Amygdala (tissue), 56 donors: ENCODE measurements at places on chromosomes 2 and 18.

- DNase-seq = no peak
Observed at GRCh38 chr2:1804351-1804771, 60.0 kb upstream of the PXDN start.

DNA sequence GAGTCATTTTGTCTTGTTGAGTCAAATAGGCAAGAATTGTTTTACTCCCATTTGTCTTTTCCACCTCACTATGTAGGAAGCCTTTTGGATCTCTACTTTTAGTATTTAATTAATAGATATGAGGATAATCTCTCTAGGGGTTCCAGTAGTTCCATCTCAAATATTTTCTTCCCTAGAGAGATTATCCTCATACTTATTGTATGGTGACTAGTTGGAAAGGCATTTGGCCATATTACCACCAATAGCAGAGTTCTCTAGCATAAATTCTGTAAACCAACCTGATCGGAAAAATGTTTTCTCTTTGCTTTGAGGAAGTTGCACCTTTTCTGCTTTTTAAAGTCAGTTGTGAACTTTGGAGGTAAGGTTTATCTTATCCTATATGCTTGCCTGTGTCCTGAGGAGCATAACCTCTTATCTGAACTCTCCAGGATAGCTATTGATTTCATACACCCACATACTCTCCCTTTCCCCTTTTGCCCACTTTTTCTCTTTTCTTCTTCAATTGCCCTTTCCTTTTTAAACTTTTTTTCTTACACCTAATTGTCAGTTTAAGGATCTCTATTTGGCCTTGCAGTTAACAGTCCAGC lies 100.8 kb downstream of the GALNT1 start:
- no peak for DNase-seq

- no peak for DNase-seq
Observed at GRCh38 chr2:142918624-142919023, 41.2 kb downstream of the KYNU start.

DNA sequence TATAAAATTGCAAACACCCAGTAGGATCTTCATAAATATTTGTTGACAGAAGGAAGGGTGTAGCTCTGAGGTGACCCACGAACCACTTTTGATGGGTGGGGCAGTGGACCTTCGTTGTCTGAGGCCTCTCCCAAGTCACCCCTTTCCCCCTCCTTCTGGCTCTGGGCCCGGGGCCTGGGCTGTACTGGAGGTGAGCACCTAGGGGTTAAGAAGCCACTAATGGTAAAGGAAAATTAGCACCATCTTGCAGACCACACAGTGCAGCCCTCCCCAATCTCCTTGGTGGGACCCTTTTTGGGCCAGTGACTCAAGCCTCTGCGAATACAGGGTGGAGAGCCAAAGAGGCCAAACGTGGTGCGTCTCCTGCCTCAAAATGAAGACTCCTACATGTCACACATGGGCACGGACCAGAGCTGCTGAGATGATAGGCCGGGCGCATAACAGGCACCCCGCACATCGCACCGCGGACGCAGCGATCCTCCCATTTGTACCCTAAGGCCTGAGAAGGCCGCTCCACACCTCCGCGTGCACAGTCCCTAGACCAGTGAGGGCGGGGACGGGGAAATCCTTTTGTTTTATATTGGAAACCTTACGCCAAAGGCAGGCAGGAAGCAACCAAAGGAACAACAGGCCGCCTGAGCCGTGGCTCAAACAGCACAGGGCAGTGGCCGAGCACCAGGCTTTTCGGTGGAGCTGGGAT lies 31.9 kb upstream of the ATP6V1B1 start:
- DNase-seq = no peak

DNA sequence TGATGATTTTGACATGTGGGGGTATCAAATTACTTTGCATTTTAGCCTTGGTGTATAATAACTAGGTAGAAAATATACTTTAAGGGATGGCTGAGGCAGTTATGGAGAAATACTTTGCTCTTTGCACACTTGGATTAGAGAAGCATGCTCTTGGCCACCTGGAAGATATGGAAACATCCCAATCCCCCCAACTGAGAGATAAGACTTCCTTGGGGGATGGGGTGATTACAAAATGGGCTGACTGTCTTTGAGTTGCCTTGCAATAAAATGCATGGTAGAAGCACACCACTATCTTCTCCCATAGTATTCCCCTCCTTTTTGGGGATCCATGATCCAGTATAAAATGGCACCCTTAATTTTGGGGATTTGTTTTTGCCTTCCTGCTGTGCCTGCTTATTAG lies 15.1 kb upstream of the FAM98A start:
- DNase-seq = no peak

DNA sequence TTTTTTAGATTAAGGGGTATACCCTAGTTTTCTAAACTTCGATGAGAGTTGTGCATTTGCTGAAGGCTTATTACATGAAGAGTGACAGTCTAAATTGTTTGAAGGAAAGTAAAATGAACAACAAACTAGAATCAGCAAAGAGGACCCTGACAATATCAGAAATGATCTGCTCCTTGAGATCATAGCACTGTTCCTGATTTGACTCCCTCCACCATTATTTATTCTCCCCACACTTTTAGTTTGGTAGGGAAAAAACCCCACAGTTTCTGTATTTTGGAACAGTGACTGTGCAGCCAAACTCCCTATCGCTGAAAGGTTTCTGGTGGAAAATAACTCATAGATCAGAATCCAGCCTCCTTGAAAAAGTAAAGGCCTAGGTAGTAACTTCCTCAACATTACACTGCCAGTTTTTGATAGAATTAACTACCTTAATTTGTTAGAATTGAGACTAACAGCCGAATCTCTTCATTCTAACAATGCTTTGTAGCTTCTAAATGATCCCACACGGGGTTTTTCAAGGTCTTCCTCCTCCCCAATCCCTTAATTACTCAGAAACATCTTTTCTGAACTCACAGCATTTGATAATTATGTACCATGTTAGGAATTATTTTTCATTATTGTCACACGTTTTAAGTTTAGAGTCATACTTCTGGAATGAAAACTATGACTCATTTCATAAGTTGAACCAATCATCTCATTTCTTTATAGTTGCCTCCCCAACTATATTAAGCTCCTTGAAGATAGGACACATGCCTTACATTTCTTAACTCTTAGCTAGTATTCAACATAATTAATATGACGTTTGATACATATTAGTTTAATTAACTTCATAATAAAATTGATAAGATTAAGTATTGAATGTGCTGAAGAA lies 2.9 kb downstream of the MYL12A start:
- no peak for DNase-seq

- no peak for DNase-seq
Observed at GRCh38 chr2:229640636-229641035, 73.7 kb downstream of the DNER start.

GRCh38 chr2:176822060-176822459 lies 390.5 kb upstream of the HNRNPA3 start:
- DNase-seq = no peak

DNA sequence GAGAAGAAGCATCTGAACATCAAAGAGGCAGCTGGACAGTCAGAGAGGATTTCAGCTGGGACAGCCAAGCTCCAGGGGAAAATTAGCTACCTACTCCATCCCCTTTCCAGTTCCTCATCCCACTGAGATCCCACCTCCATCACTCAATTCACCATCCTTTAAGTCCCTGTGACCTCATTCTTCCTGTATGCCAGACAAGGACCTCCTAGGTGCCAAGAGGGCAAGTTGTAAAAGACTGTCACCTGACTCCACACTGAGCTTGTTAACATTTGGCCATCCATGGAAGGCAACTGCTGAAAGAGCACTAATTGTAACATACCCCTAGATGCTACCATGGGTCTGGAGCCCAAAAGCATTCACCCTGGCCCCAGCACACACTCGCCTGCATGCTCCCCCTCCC lies 97.8 kb downstream of the KYNU start:
- no peak for DNase-seq

- DNase-seq = no peak
Observed at GRCh38 chr2:96956211-96956610, 30.2 kb downstream of the FAM178B start.

DNA sequence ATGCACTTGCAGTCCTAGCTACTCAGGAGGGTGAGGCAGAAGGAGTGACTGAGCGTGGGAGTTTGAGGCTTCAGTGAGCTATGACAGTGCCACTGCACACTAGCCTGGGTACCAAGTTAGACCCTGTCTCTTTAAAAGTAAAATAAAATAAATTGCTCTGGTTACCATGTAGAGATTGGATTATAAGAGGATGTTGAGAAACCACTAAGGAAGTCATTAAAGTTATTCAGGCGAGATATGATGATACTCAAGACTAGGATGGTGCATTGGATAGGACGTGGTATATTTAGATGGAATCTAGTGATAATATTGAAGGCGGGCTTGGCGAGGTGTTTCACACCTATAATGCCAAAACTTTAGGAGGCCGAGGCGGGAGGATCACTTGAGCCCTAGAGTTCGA lies 50.6 kb downstream of the BMPR2 start:
- DNase-seq = no peak

- no peak for DNase-seq
Observed at GRCh38 chr2:195503208-195503607, 153.8 kb upstream of the SLC39A10 start.

DNA sequence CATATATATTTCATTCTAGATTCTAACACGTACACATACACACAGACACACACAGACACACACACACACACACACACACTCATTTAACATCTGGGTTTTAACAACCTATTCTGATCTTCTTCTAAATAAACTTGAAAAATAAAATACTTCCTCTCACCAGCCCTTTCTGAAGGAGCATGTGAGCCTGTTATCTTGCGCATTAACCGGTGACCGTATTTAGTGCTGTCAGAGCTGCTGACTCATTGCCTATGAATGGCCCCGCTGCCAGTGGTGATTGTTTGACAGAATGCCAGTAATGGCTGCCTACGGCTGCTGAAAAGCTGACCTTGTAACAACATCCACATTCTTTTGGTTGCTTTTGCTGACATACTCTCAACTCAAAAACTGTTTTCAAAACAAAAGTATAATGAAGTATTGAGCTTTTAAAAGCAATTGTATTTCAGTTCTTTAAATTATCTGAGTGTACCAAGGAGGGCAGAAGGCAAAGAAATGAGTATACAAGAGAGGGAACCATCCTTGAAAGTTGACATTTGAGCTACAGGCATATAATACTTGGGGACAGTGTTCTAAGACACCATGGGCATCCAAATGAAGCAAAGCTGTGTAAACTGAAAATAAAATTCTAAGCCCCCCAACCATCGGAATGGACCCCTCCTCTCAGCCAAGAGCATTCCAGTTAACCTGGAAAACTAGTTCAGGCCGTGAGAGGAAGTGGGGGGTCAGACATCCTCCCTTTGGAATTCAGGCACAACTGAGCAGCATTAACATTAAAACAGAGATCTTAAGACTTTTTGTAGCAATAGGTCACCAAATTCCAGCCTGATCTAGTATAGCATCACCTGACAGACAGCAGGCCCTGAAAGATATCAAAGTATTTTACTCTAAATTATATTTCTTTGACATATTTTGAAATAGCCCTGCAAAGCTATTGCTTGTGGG lies 50.2 kb upstream of the DTNA start:
- DNase-seq = peak; percentile 80

GRCh38 chr2:85158559-85159273 lies 25.5 kb downstream of the TCF7L1 start:
- no peak for DNase-seq
